GF-D8 (cell line): ENCODE measurements at places on chromosomes 4 and X.

DNA sequence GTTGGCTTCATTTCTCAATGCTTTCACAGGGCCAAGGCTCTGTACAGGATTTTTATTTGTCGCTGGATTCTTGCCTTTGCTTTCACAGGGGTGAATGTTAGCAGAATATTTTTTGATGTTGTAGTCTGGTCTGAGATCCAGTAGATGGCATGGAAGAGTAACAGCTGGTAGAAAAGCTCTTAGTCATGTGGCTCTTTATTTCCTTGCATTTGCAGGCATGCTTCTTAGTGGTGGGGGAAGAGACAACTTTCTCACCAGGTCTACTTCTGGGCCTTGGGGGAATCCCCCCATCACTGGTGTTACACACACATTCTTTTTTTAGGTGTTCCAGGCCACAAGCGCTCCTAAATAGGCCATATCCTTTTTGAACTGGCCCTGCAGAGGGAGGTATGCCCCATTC, 58.2 kb upstream of the DKK2 start:
- no peak for DNase-seq

DNA sequence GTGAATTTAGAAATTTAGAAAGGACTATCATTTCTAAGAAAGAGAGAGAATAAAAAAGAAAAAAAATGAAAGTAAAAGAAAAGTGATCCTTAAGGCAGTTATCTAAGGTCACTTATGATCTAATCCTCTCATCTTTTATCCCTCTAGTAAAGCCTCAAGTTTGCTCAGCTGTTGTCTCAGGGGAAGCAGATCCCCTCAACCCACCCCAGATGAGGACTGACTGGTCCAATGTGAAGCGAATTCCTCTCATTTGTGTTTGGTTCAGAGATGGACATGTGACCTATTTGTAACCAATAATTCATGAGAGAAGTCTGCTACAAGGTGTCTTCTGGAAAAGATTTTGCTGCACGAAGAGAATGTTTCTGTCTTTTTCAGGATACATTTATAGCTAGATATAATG, 1591.3 kb downstream of the ADGRL3 start:
- DNase-seq, result no peak

DNA sequence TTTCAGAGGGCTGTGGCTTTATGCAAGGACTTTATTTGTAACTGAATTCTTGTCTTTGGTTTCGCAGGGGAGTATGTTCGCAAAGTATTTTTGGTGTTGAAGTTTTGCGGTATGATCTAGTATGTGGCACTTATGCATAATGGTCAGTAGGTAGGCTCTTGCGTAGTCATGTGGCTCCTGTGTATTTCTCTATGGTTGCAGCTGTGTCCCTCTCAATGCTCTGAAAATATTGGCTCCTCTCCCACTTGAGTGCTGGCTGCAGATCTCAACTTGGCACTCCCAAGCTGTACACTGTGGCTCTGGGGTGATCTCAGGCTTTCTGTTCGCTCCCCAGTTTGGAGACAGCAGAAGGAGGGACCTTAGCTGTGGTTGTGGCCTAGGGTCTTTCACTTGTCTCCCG, 24.8 kb downstream of the ARMCX5 start:
- DNase-seq, result no peak

DNA sequence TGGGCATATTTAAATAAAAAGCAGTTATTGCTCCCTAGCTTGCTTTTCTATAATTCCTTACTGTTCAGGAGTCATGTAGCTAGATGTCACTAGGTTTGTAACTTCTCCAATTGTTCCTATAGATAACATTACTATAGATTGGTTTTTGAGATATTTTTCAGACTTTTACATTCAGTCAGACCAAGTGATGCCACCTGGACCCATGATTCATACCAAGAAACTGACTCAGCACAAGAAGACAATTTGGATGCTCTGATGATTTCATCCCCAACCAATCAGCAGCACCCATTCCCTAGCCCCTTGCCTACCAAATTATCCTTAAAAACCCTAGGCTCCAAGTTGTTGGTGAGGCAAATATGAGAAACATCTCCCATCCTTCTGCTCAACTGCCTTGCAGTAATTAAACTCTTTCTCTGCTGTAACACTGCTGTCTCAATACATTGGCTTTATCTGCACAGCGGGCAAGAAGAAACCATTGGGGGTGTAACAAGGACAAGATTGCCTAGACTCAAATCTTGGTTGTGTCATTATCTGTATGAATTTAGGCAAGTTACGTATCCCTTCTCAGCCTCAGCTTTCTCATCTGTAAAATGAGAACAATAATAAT, 11.8 kb upstream of the NEIL3 start:
- no peak for DNase-seq
